ENCODE measurements at places on chromosomes 16 and 17. TPM values are rescaled to one million over a fixed set of nuclear protein-coding genes. Genes with fewer than 3 reads are reported as not detected.

GRCh38 chr16:49590166-49590871 is 216.7 kb downstream of the C16orf78 start:
- no peak for DNase-seq

GRCh38 chr17:42883802-42884558 is 16.6 kb upstream of the G6PC1 start:
- no peak for DNase-seq

- DNase-seq: no peak
Observed at GRCh38 chr16:1941162-1942046, 1.6 kb downstream of the MSRB1 start.

GRCh38 chr16:81817296-81817695 is 38.2 kb downstream of the PLCG2 start:
- no peak for DNase-seq

GRCh38 chr16:27273330-27273669 is 4.7 kb upstream of the NSMCE1 start:
- DNase-seq: no peak

GRCh38 chr16:86522634-86523033 is 12.3 kb downstream of the FOXF1 start:
- DNase-seq: no peak

- no peak for DNase-seq
Observed at GRCh38 chr17:31114956-31115555, 20.3 kb downstream of the NF1 start.

- no peak for DNase-seq
Observed at GRCh38 chr16:75108792-75109731, 7.5 kb downstream of the LDHD start.

DNA sequence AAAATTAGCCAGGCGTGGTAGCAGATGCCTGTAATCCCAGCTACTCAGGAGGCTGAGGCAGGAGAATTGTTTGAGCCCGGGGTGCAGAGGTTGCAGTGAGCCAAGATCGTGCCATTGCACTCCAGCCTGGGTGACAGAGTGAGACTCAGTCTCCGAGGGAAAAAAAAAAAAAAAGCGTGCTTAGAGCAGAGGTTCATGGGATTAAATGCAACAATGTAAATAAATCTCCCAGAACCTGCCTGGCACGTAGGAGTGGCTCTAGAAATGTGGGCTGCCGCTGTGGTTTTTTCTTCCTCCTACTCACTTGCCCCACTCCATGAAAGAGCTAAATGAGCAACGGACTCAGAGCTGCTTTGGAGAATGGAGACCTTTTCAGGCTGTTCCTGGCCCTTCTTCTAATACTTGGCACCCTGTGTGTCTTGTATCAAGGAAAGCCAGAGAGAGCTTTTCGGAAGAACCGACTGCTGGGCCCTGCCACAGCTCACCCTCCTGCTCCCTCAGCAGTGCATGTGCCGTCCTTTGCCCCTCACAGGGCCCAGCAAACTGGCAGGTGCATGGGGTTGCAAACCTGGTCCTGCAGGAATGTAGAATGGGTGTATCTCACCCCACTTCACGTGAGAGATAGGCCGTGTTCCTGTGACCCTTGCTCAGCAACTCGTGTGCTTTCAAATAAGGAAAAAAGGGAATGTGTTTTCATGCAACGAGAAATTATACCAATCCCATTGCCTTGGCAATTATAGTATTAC is 52.0 kb downstream of the LDHD start:
- no peak for DNase-seq

- DNase-seq: no peak
Observed at GRCh38 chr17:59409336-59410048, 78.0 kb downstream of the YPEL2 start.

DNA sequence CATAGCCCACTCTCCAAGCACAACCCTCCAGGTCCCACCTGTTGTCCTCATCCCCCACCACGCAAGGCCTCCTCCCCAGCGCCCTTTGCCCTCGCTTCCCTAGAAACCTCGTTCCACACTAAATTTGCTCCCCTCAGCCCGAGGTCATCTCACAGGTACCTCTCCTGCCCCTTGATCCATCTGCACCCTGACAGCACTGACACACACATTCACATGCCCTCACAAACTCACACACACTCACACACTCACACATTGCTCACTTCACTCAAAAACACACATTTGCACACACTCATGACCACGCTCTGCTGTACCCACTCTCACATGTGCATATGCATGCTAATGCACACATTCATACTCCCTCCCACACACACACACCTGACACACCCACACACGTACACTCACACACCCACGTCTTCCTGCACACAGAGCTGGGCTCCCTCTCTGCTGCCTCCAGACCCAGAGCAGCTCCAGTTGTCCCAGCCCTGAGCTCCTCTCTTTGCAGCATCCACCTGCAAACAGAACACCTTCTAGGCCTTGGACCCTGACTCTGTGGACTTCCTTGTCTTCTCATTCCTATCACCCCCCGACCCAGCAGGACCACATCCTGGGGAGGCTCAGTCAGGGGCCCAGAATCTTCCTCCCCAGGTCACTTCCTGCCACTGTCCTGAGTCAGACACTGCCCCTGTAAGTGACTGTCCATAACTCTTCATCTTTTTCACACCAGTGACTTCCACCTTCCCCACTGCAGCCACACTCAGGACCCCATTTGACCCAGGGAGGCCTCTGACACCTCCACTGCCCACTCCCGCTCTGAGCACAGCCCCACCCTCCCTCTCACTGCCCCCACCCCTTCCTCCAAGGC is 4.9 kb downstream of the ASGR2 start:
- DNase-seq: no peak

GRCh38 chr16:8402981-8403843 is 187.1 kb downstream of the TMEM114 start:
- DNase-seq: no peak

DNA sequence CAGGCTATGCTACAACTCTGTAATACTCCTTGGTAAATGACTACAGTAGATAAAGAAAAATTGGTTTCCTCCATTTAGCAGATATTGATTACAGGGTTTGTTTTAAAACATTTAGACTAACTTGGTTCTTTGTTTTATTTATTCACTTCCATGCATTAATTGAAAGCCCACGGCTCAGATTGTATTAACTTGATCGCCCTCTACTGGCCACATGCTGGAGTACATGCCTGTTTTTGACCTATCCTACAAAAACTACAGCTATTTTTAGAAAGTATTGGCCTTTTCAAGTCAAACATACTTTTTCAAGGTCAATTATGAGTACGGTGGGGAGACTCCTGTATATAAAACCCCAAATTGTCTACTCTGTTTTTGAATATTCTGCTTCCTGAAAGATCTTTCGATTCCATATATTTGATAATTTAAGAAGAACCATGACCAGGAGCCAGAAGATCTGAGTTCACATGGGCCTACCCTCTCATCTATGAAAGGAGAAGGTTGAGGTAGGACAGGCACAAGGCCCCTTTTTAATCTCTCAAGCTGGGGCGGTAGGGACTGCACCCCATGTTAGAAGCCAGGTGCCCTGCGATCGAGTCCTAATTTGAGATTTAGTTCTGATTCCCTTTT is 51.8 kb downstream of the CA10 start:
- no peak for DNase-seq

DNA sequence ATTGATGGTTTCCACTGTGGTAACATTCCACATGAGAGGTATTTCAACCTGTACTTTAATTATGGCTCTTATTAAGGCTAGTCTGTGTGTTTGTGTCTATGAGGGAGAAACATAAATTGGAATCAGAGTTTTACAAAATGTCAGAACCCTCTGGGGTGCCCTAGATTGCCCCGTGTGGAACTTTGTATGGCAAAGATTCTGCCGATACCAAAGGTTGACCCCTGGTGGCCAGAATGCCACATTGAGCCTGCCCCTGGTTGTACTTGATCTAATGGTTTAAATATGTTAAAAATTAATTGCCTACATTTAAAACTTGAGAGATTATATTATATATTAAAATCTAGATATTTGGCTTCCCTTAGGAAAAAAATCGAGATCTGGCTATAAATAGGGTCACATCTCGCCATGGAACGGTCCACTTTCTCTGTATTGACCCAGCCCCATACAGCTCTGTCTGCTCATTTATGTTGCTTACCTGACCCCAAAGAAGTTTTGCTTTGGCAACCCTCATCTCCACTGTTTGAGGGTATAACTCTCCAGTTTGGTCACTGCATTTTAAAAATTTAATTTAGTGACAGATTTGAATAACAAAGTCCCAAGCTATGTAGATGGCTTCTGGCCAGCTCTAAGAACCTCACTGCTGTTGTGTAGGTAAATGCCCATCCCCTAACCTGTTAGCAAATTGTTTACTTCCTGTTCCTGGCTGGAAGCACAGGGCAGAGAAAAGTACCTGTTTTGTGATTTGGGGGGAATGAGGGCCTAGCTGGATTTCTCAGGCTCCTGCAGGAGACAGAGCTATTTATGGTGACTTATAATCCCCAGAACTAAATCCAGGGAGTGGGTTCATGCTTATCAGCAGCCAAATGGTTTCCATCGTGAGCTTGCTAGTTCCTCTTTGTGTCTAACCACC is 95.0 kb downstream of the PLCG2 start:
- no peak for DNase-seq

GRCh38 chr16:52758473-52758855 is 211.5 kb upstream of the TOX3 start:
- no peak for DNase-seq

- DNase-seq: no peak
Observed at GRCh38 chr17:17845046-17845775, 8.4 kb upstream of the SREBF1 start.

DNA sequence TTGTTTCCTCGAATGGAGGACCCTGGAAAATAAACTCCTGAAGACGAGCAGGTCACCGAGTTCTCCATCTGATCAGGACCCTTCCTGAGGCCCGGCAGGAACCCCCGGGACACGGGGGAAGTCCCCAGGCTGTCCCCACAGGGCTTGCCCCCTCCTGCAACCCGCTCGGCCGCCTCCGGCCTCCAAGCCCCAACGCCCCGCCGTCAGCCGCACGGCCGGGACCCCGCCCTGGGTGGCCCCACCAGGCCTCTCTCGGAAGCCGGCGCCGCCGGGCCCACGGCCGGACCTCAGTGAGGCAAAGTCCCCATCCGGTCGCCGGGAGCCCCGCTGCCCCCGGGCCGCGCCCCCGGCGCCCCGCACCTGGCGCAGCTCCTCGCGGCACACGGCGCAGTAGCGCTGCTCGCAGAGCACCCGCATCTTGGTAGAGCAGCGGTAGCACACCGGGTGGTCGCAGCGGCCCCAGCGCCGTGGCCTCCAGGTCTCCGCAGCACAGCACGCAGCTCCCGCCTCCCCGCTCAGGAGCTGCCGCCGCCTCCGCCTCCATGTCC is 383 bp downstream of the ZNF598 start:
- no peak for DNase-seq

DNA sequence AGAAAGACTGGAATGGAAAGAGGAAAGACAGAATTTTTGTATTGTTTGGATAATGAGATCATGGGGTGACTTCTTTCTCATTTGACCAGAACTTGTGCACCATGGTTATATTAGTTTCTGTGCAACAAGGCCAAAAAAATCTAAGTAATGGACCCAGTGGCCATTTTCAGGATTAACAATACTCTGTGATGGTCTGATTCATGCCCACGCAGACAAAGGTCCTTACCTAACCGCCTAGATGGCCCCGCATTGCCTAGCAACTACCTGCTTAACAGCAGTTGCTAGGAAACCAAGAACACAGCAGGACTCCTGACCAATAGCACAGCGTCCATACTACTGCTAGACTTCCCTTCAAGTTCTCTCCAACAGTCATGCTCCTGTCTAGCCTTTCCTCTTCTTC is 22.4 kb downstream of the MIS12 start:
- no peak for DNase-seq

DNA sequence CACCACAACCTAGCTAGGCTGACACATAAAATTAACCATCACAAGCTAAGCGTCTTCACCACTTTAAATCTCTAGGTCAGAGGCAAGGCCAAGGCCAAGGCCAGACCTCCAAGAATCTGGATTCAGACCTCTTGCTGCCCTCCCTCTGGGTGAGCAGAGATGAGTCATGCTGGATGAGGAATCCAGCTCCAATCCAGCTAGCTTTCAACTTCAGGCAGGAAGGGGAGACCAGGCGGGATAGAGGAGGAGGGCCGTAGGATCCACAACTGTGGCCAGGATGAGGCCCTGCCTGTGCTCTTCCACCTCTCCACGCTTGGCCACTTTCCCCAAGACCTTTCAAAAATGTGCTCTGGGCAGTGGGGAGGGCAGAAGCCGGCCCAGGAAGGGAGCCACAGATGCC is 14.7 kb downstream of the LRRC75A start:
- no peak for DNase-seq

DNA sequence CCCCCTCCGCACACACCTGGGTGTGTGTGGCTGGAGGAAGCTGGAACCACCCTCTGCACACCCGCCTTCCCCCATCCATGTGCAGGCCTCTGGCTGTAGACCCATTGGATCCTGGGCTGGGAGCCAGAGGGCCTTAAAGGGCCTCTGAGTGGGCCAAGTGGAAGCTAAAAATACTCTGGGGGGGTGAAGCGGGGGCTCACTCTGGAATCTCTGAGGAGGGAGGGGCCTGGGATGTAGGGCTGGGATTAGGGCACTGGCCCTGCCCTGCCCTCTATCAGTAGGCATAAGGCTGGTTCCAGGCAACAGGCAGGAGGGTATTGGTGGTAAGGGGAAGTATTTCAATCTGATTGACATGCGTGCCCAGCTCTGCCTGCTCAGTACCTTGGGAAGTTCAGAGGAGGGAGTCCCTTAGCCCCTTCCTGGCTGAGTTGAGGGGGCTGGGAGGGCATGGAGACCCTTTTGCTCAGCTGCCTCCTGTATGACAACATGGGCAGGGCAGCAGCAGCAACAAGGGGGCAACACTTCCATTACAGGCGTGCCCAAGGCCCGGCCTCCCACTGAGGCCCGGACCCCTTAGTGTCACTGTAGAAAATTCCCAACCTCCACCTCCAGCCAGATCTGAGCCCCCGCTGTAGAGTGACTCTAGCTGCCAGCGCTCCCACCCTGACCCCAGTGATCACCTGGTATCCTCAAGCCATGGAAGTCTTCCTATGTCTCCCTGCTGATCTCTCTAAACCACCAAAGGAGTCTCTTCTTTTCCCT is 5.2 kb downstream of the ITGA3 start:
- no peak for DNase-seq

GRCh38 chr17:31147507-31148202 is 52.9 kb downstream of the NF1 start:
- DNase-seq: no peak

GRCh38 chr17:53971361-53971760 is 148.6 kb downstream of the KIF2B start:
- DNase-seq: no peak

Gene HOXB2
- polyA plus RNA-seq: 47.0 TPM

Gene PRAC1
- polyA plus RNA-seq: not detected

Gene C16orf46
- 1.9 TPM for polyA plus RNA-seq

Gene RHBDL3
- polyA plus RNA-seq: 1.5 TPM

Gene ATXN7L3
- polyA plus RNA-seq: 70.7 TPM

Gene C1QTNF8
- not detected for polyA plus RNA-seq

Gene RAP1GAP2
- polyA plus RNA-seq: 20.7 TPM

Gene HSF4
- polyA plus RNA-seq: 1.8 TPM

Measured in left renal cortex interstitium (tissue), 4 donors.